ENCODE measurements at places on chromosomes 2 and 18.

GRCh38 chr18:46334868-46335281, 230.7 kb downstream of the HAUS1 start:
- DNase-seq: peak; percentile 13

- DNase-seq: no peak
These were observed 3.6 kb downstream of the ACP1 start for GRCh38 chr2:268323-268722.

GRCh38 chr2:29703336-29703735, 218.1 kb downstream of the ALK start:
- DNase-seq: peak; percentile 23

DNA sequence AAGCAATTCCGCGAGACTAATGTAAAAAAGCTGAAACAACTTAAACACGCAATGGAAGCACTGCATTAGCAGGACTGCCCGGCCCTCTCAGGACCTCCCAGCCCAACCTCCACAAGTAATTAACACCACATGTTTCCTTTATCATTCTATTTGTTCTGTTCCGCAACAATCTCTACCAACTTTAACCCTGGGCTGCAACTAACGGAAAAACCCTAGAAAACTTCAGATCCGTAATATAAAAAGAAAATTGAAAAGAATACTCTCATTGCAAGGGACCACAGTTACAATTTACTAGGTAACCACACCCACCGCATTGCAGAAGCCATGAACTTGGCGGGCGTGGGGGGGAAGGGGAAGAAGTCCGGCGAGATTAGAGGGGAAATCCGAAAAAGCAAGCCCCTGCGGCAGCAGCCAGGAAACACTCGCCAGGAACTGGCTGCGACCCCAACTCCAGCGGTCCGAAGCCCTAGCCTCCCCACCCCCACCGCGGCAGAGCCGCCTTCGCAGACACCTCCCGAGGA, 1.2 kb downstream of the EPB41L3 start:
- DNase-seq: no peak

DNA sequence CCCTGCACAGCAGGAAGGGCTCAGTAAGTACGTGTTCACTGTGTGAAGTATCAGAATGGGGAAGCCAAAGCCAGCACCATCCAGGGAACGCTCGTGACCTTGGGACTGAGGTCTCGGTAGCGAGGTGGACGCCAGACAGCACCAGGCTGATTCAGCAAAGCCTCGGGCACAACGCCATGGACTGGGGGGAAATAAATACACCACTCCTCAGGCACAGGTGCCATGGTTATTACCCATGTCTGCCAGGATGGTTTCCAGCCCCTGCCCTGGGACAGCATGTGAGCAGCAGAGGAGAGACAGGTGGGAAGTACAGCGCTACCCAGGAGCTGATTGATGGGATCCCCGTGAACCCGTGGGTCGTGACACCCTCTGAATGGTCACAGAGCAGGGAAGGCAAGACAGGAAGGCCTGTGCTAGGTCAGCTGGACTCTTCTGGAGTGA, 53.0 kb downstream of the REEP1 start:
- no peak for DNase-seq

DNA sequence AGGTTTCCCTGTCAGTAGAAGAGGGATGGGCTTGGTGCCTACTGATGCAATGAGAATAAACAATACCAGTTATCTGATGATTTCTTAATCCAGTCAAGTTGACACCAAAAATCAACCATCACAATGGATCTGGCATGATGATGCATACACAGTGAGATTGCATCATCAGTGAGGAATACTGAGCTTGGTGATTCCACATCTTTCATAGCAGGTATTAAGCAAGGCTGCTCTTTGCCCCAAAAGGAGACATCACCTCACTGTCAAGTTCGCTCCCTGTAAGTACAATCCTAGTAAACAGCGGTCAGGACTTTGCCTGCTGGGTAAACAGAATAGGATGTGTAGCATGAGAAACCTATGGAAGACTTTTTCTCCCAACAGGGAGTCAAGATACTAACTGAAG, 282.7 kb upstream of the CDH2 start:
- DNase-seq: no peak

GRCh38 chr18:69854455-69854854, 93.2 kb downstream of the CD226 start:
- DNase-seq: no peak

DNA sequence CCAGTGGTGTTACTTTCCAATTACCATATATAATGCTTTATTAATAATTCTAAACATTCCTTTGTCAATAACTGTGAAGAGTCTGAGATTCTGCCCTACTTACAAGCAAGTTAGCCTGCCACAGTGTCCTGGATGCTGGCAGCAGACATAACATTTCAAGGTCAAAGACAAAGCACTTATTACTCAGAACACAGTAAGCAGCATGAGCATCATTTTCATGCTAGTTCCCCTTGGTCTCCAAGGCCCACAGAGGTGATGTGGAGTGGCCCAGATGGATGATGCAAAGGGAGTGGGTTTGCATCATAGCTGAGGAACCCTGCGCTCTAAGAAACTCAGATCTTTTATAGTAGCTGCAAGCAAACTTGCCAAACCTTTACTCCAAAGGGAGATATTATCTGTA, 349.7 kb downstream of the ZEB2 start:
- DNase-seq: no peak

- no peak for DNase-seq
These were observed 335 bp downstream of the ERFE start for GRCh38 chr2:238159071-238159539.

GRCh38 chr18:32237049-32237448, 47.2 kb downstream of the MEP1B start:
- DNase-seq: peak; percentile 15

DNA sequence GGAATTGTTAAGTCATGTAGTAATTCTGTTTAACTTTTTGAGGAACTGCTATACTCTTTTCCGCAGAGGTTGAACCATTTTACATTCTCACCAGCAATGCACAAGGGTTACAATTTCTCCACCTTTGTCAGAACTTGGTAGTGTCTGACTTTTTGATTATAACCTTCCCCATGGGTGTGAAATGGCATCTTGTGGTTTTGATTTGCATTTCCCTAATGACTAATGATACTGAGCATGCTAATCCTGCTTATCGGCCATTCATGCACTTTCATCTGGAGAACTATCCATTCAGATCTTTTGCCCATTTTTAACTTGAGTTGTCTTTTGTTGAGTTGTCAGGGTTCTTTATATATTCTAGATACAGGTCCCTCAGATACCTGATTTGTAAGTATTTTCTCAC, 47.2 kb downstream of the CYB5A start:
- DNase-seq: no peak

DNA sequence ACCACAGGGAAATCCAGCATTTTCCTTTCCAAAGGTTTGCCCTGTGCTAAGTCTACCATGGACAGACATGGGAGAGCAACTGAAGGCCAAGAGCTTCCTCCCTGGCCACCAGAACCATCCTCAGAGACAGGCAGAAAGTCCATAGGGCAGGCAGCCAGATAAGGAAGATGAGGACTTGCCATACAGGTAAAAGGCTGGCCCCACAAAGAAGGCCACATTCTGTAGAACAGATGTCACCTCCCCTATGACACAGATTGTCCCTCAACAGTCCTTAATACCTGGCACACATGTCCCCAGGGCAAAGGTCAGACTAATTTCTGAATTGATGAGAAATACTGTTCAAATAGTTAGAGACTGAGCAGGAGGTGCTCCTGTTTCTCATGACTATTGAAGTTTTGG, 52.0 kb downstream of the FECH start:
- DNase-seq: no peak
